RPMI7951 (cell line): ENCODE measurements at places on chromosomes 3 and 15. TPM values are rescaled to one million over a fixed set of nuclear protein-coding genes. Genes with fewer than 3 reads are reported as not detected.
A peak's percentile ranks its signal among the peaks of the same experiment; 100 is the strongest.

Gene SMCO1
- total RNA-seq, result not detected in 2 replicates

DNA sequence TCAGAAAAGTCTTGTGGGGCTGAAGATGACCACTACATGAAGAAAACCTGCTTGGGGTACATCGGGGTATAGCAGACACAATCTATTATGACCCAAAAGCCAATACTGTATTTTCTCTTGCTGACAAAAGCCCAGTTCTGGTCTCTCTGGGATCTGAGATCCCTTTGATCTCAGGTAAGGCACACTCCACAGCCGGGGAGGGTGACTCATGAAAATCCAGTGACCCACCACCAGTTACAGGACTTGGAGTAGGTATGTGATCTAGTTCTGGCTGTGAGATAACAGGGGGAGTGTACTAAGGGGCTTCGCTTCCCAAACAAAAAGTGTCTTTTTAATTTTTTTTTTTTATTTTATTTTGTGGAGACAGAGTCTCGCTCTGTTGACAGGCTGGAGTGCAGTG, 193.3 kb downstream of the STT3B start:
- DNase-seq, result no peak

DNA sequence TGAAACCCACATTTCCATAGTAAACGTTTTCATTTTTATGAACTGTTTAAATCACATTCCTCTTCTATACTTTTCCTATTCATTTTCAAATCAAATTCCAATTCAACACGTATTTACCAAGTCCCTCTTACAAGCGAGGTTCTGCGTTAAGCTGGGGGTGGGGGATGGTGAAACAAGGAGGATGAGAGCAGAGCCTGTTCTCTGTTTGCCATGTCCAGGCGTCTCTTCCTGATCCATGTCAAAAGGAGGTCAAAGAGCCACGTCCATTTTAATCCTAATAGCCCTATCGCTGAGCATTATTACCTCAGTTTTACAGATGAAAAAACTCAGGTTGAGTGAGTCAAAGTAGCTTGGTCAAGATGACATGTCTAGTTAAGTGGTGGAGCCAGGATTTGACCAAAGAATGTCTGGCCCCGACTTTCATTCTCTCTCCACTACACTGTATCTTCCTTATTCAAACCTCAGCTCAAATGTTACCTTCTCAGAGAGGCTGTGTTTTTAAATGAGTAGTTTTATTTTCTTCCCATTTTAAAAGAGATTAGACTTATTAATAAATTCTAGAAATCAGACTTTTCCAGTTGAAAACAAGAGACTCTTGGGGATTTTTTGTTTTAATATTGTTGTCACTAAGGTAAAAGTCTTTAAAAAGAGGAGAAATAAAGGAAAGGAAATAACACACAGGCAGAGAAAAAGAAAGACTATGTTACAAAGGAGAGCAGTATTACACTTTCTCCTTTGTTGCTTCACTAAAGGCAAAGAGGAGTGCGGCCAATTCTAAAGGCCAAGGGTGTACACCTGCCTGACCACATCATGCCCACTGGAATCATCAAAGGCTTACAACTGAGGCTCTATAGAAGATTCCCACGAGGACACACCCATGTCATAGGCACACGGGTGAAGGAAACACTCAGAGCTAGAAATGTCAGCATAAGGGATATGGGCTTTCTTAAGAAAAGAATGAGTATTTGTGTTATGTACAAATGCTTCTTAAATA, 42.4 kb downstream of the MYO5A start:
- peak; percentile 48 for DNase-seq

Gene GNAT1
- not detected in 2 replicates for total RNA-seq

Gene LZTFL1
- 26.5 and 38.3 TPM in 2 replicates for total RNA-seq

Gene CGNL1
- under 0.01 TPM in 2 replicates for total RNA-seq

DNA sequence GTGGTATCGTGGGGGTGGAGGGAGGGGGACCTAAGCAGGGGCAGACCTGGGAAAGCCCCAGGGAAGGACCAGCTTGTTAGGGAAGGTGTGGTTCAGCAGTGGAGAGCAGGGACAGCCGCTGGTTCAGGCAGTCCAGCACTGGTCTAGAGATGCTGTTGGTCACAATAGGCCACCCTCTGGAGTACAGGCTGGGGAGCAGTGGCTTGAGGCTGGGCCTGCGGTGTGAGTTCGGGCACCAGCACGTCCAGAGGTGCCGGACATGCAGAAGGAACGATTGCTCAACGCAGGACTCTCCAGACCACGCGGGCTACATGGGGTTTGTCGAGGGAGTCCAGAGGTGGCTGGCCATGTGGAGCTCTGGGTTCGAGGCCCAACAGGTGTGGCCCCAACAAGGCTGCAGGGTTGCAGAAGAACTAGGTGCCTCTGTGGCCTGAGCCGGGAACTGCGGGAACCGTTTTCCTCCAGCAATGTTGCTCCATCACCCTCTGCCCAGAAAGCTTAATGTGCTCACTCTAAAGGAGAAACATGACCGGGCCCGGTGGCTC, 143.9 kb downstream of the APBA2 start:
- no peak for DNase-seq

- DNase-seq, result no peak
These were observed 115.8 kb upstream of the ARHGEF3 start for GRCh38 chr3:56917361-56918110.

DNA sequence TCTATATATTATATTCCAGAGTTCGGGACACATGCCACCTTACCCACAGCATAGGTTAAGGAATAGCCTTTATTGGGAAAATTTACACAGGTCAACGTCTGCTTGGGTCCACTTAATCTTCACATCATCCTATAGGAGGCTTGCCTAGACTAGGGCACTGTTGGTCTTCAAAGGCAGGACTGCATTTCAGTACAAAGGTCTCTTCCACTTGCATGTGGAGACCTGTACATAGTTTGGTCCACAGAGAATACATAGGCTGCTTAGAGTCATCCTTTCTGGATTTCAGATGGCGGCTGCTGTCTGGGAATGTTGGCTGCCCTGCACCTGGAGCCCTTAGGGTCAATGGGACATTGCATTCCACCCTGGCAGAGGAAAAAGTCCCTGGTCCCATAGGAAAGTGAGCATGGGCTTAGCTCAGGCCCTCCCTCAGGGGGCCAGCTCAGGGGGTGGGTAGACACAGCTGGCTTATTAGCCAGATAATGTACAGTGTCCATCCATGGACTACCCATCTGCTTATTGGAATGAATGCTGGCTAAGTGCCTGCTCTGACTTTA, 75.3 kb upstream of the TGFBR2 start:
- DNase-seq, result peak; percentile 9

GRCh38 chr15:77482570-77482969, 61.9 kb downstream of the HMG20A start:
- peak; percentile 35 for DNase-seq

DNA sequence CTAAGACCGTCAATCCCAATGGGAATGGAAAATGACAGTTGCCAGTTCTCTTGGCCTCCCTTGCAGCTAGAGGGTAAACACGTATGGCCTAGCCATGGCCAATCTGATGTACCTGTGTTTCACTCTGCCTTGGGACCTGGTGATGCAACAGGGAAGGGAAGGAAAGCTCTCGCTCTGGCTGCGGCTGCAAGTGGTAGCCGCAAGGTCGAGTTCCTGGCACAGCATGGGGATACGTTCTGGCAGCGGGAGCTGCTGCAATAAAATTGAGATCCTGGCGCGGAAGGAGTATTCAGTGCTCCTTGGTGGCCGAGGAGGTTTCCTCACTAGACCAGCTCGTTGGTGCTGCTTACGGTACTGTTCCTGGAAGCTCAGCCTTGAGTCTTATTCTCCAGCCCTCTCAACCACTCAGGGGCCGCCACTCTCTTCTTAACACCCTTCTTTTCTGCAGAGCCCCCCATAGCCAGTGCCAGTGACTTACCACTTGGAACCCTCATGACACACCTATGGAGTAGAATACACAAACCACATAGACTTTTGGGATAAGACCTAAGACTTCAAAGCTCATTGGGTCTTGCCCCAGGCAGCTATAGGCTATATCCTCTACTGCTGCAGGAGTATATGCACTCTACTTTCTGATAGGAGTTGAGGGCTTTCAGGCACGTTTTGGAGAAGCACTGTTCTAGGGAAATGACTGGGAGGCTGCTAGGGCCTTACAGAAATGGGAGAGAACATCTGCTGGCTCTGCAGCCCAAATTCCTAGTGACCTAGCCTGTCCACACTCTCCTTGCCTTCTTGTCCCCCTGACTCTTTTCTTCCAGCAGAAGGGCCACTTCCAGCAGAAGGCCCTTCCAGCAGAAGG, 2.7 kb downstream of the KY start:
- no peak for DNase-seq

DNA sequence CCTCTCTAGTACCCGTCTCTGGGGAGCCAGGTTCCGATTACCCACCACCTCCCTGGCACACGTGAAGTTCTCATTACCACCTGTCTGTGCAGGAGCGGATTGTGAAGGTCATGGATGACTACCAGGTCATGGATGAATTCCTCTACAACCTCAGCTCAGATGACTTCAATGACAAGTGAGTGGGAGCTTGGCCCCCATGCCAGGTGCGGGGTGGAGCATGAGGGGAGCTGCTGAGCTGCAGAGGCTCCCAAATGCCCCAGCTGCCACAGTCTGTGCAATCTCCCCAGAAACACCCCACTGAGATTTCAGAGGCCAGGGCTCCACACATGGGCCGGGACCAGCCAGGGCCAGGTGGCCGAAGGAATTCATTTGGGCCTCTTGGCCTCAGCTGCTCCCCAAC, 34.3 kb downstream of the DNAH1 start:
- DNase-seq, result no peak

GRCh38 chr3:159894386-159894785, 94.2 kb upstream of the IL12A start:
- DNase-seq, result no peak

Gene FBXO40
- under 0.01 TPM in 2 replicates for total RNA-seq

Gene ATG3
- total RNA-seq, result 115 and 126 TPM in 2 replicates

DNA sequence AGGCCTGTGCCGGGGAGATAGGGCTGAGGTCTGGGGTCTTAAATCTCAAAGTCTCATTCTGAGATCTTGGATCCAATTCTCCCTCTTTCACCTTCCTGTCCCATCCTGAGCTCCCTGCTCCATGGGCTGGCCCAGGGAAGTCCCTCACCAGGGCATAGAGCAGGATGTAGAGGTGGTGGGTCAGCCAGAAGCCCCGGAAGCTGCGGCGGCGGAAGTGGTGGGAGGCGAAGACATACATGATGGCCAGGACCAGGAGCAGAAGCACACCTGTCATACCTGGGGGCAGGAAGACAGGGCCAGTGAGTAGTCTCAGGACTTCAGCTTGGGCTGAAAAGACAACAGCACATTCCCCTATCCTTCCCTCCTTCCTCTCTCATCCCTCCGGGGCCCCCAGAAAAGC, 16.5 kb downstream of the DUOX2 start:
- no peak for DNase-seq

- DNase-seq, result peak; percentile 37
These were observed 91.8 kb downstream of the MRPL46 start for GRCh38 chr15:88375234-88375927.

DNA sequence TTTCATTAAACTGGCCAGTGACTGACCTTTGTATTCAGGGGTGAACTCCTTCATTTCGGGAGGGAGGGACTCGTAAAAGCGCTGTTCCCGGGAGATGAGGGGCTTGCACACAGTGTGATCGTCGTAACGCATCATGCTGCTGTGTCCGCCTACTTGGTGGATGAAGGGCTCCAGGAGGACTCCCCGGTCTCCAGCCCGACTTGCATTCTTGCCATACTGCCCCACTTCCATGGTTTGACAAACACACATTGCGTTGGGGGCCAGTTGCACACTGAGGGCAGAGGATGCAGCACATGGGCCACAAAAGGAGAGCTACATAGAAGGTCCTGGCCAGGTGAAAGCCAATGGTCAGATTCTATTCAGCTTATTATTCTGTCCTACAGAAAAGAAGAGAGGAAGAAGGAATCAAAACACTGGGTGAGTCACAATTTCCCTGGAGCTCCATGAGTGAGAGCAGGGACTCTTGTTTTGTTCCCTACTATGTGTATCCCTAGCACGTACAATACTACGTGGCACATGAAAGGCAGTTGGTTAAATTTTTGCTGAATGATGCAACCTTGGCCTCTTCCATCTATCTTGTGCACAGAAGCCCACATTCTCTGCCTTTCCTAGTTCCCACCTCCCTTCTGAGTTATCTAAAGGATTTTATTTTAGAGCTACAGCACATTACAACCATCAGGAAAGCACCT, 24.2 kb upstream of the GMPPB start:
- DNase-seq, result peak; percentile 66

Gene HDAC11
- 9.4 and 16.0 TPM in 2 replicates for total RNA-seq

Gene PSMA4
- total RNA-seq, result 584 and 708 TPM in 2 replicates

Gene SHF
- 2.3 and 4.4 TPM in 2 replicates for total RNA-seq

DNA sequence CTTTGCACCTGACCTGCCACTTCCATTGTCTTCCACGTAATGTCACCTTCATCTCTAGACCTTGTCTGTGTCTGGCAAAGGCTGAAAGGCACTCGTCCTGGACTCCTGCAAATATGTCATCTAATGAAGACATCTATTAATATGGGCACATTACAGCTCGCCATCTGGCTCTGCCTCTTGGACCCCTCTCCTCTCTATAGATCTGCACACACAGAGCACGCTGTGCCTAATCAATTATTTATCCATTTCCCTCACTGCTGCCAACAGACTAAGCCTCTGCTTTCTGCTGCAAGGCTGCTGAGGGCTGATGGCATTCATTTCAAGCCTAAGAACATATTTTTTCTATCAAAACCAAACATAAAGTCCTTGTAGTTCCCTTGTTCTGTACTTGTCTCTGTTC, 573.0 kb downstream of the TUSC7 start:
- DNase-seq, result no peak

Gene NEK10
- total RNA-seq, result 1.2 and 1.4 TPM in 2 replicates

GRCh38 chr15:89806210-89806558, 8.5 kb downstream of the ANPEP start:
- no peak for DNase-seq

Gene POPDC2
- total RNA-seq, result not detected in 2 replicates

- no peak for DNase-seq
These were observed 26.6 kb downstream of the LRRC2 start for GRCh38 chr3:46539443-46540005.

DNA sequence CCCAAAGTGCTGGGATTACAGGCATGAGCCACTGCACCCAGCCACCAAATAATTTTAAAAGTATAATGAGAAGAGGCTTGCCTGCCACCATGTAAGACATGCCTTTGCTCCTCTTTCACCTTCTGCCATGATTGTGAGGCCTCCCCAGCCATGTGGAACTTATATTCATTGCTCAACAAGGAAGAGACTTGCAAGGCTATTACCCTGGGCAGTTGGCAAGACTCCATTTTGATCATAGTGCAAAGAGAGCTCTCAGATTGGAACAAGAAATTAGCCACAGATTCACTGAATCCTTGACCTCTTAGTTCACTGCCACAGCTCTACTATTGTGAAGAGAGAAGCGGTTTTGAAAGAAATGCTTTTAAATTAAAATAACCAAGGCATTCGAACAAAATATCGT, 6.1 kb downstream of the SCAP start:
- peak; percentile 33 for DNase-seq

Gene LRRC57
- total RNA-seq, result 32.3 and 33.7 TPM in 2 replicates
